Hematopoietic multipotent progenitor cell (in vitro differentiated cells): ENCODE measurements at places on chromosomes 3 and 15. TPM values are rescaled to one million over a fixed set of nuclear protein-coding genes. Genes with fewer than 3 reads are reported as not detected.

Gene FGF12
- not detected for total RNA-seq

- no peak for DNase-seq
Observed at GRCh38 chr3:141648055-141648910, 89.8 kb upstream of the RNF7 start.

DNA sequence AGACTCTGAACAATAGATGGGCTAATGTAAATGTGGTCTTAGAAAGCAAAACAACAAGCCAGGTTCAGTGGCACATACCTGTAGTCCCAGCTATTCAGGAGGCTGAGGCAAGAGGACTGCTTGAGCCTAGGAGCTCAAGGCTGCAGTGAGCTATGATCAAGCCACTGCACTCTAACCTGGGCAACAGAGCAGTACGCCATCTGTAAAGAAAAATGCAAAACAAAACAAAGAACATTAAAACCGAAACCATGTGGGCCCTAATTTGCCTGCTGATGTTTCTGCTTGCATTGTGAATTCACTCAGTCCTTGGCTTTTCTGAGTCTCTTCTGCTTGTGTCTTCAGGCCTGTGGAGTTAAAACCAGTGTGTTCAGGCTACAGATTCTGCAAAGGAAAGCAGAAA is 56.7 kb downstream of the CCNL1 start:
- no peak for DNase-seq

- no peak for DNase-seq
Observed at GRCh38 chr15:88612186-88612796, 8.8 kb upstream of the AEN start.

GRCh38 chr15:99502661-99503060 is 63.1 kb upstream of the MEF2A start:
- no peak for DNase-seq

GRCh38 chr15:70029297-70029701 is 68.4 kb downstream of the TLE3 start:
- no peak for DNase-seq

DNA sequence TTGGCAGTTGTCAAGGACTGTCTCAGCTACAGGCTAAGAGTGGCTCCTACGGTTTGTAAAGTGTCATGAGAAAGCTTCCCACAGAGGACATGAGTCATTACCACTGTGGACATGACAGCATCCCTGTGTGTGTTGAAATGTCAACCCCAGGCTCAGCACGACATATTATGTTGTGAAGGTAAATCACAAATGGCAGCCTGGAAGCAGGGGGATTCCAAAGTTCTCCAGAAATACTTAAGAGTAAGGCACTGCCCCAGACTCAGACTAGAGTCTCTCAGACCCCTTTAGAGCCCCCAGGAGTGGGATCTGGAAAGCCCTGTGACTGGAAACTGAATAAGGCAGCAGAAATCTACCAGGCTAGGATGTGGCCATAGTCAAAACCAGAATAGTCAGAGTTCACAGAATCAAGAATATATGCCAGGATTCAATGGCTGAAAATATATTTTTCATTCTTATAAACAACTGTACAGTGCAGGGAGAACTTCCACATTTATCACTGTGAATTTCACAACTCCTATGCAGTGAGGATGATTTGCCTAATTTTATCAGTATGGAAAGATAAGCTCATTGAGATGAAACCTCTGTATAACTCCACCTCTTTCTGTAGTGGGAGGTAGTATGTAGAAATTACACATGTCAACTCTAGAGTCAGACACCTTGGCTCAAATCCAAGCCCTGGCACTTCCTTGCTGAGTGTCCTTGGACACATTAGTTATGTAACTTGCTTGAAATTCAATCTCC is 237.1 kb upstream of the CFAP20DC start:
- DNase-seq = peak; percentile 26
